Activated CD4-positive, alpha-beta T cell treated with anti-CD3 and anti-CD28 coated beads for 24 hours (primary cell): ENCODE measurements at places on chromosomes 6 and 20.
A peak's percentile ranks its signal among the peaks of the same experiment; 100 is the strongest.

- DNase-seq, result no peak
These were observed 147.3 kb downstream of the ZFAND3 start for GRCh38 chr6:37966801-37967200.

GRCh38 chr6:170459451-170459850, 93.7 kb downstream of the PSMB1 start:
- DNase-seq, result no peak

- no peak for DNase-seq
These were observed 100.6 kb downstream of the MAP3K4 start for GRCh38 chr6:161091972-161092701.

DNA sequence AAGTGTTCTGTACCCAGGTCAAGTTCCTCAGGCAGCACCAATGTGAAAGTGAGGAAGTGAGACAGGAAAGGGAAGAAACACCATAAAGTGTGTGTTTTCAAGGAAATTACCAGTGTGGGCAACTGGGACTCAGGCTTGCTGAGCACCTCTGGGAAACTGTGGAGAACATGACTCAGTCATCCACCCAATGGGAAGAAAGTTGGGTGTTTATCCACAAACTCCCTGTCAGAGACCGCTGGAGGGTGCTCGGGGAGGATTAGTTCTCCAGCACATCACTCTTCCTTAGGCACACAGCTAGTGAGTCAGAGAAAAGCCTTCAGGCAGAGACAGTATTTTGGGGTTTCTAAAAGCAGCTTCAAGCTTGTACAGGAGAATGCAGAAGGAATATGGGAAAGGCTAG, 93.6 kb downstream of the PCSK2 start:
- DNase-seq, result no peak

DNA sequence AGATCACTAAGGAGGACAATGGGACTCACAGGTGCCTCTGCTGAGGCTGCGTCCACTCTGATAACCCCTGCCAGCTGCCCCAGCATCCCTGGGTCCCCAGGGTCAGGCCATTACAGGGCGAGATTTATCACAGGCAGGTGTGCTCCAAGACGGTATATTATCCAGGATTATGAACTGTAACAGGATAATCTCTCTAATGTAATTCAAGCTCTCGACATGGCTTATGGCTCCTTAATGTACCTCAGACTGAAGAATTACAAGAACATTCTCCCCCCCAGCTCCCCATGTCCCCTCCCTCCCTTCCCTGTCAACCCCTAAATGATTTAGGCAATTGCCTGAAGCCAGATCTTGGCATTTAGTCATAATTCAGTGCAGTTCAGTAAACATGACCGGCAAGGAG, 86.8 kb downstream of the NCR2 start:
- no peak for DNase-seq

- DNase-seq, result no peak
These were observed 112.5 kb downstream of the SNX5 start for GRCh38 chr20:17856024-17856564.

DNA sequence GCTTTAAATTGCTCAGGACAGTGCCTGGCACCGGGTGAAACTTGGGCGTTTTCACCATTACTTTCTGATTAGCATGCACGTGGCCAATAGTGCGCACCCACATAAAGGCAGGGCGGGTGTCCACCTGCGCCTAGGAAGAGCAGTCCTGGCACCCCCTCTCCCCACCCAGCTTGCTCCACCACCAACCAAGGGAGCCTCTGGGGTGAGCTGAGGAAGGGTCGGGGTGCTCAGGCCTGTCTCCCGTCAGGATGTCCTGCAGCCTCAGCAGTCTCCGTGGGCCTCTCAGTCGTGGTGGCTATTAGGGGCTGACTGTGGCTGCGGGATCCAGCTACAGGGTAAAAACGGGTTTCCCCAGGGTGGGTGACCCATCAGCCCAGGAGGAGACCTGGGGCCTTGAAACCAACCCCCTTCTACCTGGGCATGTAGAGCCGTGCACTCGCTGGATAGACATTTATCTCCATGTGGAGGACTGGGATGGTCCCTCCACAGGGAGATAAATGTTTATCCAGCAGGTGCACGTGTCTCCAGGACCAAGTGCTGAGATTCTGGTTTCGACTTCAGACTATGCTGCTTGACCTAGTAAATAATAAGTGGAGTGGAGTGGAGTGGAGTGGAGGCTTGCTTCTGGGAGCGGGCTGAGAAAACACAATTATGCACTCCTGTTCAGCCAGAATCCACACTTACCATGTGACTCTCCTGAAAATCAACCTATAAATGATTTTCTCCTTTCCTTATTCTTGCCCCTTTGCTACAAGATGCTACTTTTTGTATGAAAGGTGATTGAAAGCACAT, 91.1 kb downstream of the ZDHHC14 start:
- no peak for DNase-seq

DNA sequence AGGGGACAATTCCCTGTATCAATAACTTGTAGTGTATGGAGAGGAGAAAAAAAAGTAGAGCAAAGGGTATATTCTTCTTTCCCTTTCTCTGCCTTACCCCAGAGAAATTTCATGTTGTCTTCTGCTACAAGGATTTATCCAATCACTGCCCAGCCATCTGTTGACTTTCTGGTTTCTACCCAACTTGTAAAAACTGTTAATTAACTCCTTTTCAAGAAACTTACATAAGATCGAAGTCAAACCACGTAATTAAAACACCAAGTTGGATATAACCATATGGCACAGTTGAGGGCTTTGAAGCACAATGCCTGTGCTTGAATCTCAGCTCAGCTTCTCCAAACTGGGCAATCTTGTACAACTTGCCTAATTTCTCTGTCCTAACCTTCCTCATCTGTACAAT, 99.5 kb downstream of the MAN1A1 start:
- no peak for DNase-seq

- no peak for DNase-seq
These were observed 111.5 kb downstream of the MEI4 start for GRCh38 chr6:77764364-77764763.

- DNase-seq, result no peak
These were observed 230.1 kb downstream of the NFATC2 start for GRCh38 chr20:51312480-51312783.

GRCh38 chr6:50840112-50840810, 21.6 kb downstream of the TFAP2B start:
- no peak for DNase-seq

- DNase-seq, result no peak
These were observed 240.4 kb downstream of the PHACTR1 start for GRCh38 chr6:12956991-12957320.

DNA sequence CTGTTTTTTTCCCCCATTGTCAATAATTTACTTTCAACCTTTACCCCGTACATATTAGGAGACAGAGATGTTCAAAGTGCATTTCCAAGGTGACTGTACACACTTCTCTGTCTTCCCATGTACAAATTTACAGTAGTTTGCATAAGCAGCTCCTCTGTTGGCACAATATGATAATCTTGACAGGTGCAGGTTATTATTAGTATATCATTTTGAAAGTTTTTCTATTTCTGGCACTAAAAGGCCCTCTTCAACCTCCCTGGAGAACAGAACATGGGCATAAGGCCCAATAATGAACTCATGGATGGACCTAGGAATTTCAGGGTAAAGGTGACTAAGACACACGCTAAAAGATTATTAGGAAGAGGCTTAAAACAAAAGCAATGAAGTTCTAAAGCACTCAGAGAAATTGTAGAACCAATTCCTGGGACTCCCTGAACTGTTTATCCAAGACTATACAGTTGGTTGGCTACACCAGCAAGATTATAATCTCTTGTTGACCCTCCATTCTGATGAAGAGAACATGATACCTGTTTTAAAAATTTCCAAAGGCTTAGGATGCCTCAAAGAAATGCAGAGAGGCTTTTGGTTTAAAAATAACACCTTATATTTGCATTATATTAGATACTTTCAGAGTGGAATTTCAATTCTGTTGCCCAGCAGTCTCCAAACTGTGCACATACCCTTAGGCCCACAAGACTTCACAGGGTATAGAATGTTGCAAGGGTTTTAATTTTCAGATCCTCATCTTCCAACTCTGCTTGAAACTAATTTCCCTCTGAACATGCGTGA, 1.1 kb downstream of the AIG1 start:
- DNase-seq, result no peak

GRCh38 chr6:16760516-16761470, at the start of gene ATXN1:
ATXN1 (minus strand) TSS chr6:16761460.
- peak; percentile 15 for DNase-seq

DNA sequence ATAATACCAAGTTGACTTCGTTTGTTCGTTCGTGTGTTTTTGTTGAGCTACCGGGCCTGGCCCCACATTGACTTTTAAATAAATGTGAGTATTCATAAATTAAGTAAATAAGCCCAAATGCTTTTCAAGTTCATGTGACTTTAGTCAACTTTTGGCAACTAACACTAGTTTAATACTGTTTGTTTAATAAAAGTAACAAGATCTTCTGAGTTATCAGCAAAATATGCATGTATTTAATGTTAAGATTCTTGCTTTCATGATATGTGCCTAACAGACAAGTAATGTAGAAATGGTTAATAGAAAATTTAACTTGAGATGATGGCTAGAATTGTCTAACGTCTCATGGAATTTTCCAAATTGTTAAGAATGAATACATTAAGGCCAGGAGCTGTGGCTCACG, 38.7 kb upstream of the ECI2 start:
- DNase-seq, result no peak

DNA sequence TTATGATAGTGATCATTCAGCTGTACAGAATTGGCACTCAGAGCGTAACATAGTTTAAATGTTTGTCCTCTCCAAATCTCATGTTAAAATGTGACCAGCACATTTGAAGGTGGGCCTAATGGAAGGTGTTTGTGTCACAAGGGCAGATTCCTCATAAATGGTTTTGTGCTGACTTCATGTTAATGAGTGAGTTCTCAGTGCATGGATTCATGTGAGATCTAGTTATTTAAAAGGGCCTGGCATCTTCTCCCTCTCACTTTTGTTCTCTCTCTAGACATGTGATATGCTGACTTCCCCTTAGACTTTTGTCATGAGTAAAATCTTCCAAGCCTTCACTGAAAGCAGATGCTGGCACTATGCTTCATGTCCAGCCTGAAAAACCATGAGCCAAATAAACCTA, 452.4 kb upstream of the PTCHD4 start:
- DNase-seq, result no peak

DNA sequence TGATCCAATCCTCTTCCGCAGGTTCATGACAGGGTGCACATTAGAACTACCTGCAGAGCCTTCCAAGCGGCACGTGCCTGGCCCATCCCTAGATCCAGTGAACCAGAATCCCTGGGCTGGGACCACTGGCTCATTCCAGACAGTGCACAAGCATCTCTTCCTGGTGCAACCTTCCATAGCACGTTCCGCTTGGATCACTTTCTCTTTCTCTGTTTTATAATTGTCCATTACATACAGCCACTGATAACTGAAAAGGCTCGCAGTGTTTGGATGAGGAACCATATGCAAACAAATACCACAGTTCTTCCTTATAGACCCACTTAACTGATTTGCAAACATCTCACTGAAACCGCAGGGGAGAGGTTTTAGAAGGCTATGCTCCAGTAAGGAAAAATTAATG, 59.6 kb upstream of the DDR1 start:
- no peak for DNase-seq

DNA sequence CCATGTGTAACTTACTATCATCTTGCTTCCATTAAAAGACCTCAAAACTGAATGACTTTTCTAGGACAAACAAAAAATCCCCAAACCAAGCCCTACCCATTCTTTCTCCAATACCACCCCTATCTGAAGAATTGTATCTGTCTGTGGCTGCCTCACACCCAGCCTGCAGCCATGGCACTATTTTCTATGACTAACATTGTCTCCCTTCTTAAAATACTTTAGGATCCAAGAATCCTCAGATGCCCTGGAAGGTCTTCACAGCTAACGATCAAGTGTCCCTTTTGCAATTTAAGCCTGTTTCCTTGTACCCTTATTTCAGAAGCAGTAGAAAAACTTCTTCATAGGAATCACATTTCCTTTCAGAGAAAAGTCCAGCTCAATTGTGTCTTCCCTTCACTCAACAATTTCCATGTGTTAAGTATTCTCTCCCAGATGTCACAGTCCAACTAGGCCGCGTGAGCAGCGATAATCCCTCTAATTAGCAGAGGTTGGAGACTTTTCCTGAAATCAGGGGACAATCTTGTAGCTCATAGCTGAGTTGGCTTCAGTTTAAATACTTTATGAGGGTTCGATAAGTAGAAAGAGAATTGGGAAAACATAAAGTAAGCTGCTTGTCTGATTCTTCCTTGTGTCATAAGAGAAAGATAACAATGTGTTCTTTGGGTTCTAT, 5.2 kb upstream of the MEP1A start:
- DNase-seq, result no peak
